NCI-H510A (cell line): ENCODE measurements at places on chromosomes 12 and 14.

GRCh38 chr12:88623777-88624548 is 43.7 kb upstream of the KITLG start:
- no peak for DNase-seq

- peak; percentile 28 for DNase-seq
Measured at GRCh38 chr14:70567791-70568190, 32.7 kb downstream of the MED6 start.

GRCh38 chr12:5840944-5841343 is 104.1 kb downstream of the ANO2 start:
- DNase-seq = no peak

DNA sequence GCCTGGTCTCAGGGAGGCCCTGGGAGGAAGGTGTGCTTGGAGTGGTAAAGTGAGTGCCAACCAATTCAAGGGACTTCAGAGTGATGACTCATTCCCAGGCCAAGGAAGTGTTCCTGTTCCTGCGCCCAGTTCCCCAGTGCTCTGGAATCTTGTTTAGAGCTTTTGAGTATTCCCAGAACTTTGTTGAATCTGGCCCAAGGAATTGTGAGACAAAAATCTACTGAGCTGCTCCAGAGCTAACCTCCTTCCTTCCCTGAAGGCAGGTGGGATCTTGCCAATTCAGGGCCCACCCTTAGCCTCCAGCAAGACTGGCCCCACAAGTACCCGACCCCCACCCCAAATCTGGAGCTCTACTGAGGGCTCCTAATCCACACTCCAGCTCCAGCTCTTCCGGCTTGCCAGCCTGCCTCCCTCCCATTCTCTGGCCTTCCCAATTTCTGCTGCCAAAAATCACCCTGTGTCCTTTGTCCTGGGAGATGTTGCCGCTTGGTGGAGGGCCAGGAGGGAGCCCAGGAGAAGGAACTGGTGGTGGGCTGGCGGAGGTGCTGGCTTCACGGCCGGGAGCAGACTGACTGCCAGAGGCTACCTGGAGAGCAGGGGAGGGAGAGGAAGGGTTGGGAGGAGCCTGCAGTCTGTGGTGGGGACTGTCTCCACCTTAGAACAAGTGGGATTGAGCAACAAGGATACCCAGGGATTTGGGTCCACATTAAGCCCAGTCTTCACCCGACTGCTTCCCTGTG is 2.0 kb upstream of the ATN1 start:
- DNase-seq = no peak

GRCh38 chr12:116484807-116485206 is 74.4 kb upstream of the MAP1LC3B2 start:
- DNase-seq = no peak

DNA sequence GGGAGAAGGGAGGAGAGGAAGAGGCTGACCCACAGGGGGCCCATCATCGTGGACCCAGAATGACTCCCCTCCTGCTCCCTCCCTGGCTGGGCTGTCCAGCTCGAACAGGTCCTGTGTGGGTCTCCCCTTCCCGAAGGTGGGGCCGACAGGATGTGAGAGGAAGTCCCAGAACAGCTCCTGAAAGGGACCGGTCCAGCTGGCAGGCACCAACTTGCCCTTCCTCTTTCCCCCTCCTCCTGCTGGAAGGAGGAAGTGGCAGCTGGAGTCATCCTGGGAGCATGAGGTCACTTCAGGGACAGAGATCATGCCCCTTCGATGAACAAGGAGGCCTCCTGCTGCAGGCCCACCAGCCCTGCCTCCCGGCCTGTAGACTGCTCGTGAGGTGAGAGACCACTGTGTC is 35.0 kb upstream of the BEGAIN start:
- DNase-seq = no peak

DNA sequence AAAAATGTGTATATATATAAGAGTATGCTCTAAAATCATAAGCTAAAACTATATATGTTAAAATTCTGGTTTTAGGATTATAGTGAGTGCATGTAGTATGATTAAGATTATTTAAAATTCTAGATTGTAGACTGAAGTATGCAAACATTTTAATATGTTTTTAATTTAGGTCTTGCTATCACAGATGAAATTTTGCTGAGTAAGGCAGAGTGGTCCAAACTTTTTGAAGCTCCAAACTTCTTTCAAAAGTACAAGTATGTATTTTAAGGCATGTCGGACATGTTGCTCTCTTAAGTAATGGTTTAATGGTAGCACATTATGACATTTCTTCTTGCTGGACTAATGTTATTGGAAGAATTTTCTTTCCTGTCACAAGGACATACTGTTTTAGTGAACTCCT is 34.6 kb downstream of the PAPOLA start:
- DNase-seq = no peak

GRCh38 chr12:71685914-71686657 is at the start of gene TMEM19:
TMEM19 (plus strand) TSS chr12:71686082; CDS start chr12:71686681, 599 bp downstream.
- DNase-seq = peak; percentile 89

- DNase-seq = no peak
Measured at GRCh38 chr12:15646581-15646980, 142.6 kb downstream of the EPS8 start.

DNA sequence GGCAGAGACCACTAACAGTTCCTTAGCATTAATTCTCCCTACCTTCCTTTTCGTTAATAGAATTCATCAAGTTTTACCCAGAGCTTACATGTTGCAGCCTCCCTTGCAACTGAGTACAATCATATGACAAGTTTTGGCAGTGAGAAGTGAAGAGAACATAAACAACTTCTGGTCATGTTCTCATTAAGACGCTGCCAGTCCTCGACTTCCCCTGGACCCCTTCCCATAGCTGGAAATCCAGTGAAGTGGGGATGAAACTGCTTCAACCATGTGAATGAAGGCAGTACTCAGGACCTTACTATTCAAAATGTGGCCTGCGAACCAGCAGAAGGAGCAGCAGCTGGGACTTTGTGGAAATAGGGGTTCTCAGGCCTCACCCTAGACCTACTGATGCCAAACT is 133.9 kb downstream of the SPTSSA start:
- no peak for DNase-seq

GRCh38 chr12:51914034-51914923 is 7.0 kb downstream of the ACVRL1 start:
- DNase-seq = no peak

- DNase-seq = no peak
Measured at GRCh38 chr14:52254086-52254485, 13.4 kb upstream of the PTGDR start.

DNA sequence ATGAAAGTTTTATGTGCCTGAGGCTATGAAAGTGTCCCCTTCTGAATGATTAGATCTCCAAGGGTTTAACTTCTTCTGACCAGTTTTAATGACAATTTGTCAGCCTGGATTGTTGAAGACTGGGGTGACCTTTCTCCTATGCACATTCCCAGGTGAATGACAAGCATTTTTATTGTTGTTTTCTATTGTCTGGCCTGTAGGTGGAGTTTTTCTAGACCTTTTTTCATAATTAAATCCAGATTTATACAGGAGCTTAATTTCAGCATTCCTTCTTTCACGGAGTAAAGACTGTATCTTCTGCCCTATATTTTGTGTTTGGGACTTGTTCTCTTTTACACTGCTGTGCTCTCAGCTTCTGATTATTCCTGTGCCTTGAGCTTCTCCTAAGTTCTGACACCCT is 125.0 kb upstream of the FAR2 start:
- no peak for DNase-seq

- DNase-seq = no peak
Measured at GRCh38 chr14:82084813-82085212, 551.2 kb upstream of the SEL1L start.

DNA sequence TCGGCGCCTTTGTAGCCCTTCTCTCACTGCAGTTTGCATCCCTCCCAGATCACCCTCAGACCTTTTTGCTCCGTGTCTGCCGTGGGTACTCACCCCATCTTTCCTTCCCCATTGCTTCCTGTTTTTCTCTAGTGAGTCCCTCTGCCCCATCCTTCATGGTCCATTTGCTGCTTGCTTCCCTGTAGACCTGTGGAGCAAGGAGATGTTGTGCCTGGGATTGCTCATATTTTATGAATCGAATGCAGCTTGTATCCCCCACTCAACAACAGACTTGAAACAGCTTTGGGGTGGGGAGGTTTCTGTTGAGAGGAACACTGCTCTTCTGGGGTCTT is 661 bp downstream of the DENR start:
- no peak for DNase-seq

DNA sequence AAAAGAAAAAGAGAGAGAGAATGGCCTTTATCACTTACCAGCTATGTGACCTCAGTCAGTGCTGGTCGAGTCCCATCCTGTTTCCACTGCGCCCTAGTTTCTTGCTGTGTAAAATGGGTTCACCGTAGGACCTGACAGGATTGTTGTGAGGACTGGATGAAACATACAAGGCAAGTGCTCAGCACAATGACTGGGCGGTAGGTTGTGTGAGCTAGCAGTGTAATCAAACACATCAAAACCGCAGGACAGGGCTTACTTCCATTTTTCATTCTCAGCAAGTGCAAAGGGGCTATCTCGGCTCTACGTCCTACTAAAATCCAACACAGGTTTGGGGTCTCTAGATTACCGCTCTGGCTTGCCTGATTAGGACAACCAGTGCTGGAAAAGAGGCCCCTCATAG is 36.4 kb upstream of the ATXN2 start:
- DNase-seq = no peak
